ENCODE measurements at places on chromosomes 2 and 18. TPM values are rescaled to one million over a fixed set of nuclear protein-coding genes. Genes with fewer than 3 reads are reported as not detected.

DNA sequence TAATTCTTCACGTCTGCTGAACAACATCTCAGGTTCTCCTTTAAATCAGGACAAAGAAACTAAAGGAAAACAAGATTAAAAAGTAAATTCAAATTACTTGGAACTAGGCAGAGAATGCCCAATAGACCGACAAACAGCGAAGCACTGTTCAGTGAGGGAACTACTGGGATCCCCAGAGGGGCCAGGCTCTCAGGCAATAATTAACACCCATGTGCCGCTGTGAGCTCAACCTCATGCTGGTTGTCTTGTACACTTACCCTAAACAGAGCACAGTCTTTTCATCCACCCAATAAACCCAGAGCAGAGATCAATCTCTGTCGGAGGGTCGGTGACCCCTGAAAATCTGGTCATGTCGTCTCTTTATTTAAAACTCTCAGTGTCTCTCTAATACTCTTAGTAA is 229.9 kb upstream of the CRIM1 start:
- DNase-seq, result no peak

GRCh38 chr2:44742057-44742456 is 199.4 kb upstream of the SIX3 start:
- DNase-seq, result no peak

GRCh38 chr2:215841175-215841816 is 172.1 kb downstream of the MREG start:
- no peak for DNase-seq

IL1RL2 gene
- 1.2 TPM for polyA plus RNA-seq

WDSUB1 gene
- polyA plus RNA-seq, result 28.6 TPM

MC2R gene
- polyA plus RNA-seq, result not detected

- DNase-seq, result no peak
Observed at GRCh38 chr2:181977661-181978350, 7.8 kb upstream of the PPP1R1C start.

DNA sequence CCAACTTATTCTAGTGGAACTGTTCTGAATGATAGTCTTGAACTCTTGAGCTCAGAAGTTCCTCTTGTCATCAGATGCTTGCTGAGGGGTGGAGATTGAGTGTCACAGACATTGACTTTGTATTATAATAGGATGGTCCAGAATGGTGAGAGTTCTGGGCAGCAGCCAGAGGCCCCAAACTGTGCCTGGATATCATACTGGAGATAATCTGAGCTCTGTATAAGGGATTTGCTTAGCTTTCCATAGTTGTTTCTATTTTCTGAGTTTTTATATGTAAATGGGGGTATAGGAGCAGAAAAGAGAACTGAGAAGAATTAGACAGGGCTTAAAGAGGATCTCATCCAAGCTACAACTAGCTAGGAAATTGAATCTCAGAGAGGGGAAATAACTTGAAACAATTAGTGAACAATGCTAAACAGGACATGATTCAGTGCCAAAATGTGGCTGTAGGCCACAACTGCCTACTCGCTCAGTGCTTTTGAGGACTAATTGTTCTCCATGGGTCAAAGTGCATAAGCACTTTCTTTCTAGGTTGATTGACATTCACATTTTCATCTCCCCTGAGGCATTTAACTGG is 10.1 kb upstream of the LCLAT1 start:
- no peak for DNase-seq

GRCh38 chr2:6784291-6784690 is 81.4 kb downstream of the CMPK2 start:
- no peak for DNase-seq

DNA sequence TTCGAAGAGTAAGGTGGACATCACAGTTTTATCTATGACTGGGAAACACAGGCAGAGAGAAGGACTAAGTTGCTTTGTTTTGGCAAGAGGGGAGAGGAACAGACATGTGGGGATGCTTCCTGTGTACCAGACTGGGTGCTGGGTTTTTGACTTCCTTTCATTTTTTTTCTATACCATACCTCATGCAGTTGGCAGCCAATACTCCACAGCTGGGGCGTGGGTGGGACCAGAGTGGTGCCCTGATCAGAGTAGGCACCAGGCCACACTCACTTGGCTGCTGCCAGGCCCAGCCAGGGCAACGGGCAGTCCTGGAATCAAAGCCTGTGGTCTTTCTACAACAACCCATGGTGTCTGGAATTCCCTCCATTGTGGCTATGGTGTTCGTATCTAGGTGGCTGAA is 45.2 kb downstream of the SH3RF3 start:
- DNase-seq, result no peak

CFAP65 gene
- 0.26 TPM for polyA plus RNA-seq
